ENCODE measurements at places on chromosomes 12 and 14.

GRCh38 chr14:81509838-81510452, 23.7 kb downstream of the SEL1L start:
- DNase-seq: no peak

- no peak for DNase-seq
Measured at GRCh38 chr14:51210594-51210993, 29.5 kb upstream of the TMX1 start.

GRCh38 chr12:13981296-13981962, at the start of gene GRIN2B:
Gene GRIN2B, minus strand, starts transcription at chr12:13981602. Its CDS starts 115,394 bp downstream, at chr12:13866208.
- no peak for DNase-seq

GRCh38 chr12:130932061-130932930, 21.4 kb upstream of the ADGRD1 start:
- DNase-seq: no peak

- DNase-seq: no peak
Measured at GRCh38 chr12:22255097-22255496, 79.4 kb downstream of the ST8SIA1 start.

GRCh38 chr14:63051992-63052391, 6.7 kb upstream of the KCNH5 start:
- DNase-seq: no peak

GRCh38 chr12:11622876-11623281, 26.6 kb upstream of the ETV6 start:
- DNase-seq: peak; percentile 20

- DNase-seq: no peak
Measured at GRCh38 chr12:70005864-70006618, 181.0 kb downstream of the MYRFL start.

DNA sequence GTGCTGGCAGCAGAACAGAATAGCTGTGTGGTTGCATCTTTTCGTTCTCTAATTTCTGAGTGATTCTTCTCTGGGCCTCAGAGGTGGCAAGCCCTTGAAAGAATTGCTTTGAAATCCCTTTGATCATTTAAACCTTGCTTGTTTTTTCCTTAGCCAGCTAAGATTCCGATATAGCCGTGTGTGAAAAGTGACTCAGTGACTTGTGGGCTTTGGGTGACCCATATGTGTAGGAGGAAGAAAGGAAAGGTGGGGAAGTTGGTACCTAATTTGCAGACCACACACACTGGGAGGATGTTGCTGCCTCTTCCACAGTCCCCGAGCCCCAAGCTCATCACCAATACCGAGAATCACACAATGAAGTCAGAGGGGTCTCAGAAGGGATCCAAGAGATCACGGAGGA, 18.8 kb downstream of the SLC24A4 start:
- no peak for DNase-seq

GRCh38 chr12:18468246-18469075, 207.1 kb downstream of the PIK3C2G start:
- DNase-seq: no peak

DNA sequence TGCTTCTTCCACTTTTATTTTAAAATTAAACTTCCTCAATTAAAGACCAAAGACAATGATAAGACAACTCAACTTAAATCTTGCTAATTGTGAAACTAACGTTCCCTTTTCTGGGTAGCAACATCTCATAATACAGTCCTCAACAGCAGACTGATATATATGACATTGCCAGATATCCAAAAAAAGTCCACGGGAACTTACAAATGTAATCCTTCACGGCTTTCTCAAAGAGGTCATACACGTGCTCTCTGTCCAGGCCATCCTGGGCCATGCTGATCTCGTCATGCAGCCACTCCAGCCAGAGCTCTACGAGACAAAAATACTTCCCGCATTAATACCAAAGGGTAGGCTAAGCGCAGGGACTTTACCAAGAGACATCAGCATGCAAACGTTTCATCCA, 13.3 kb downstream of the SART3 start:
- DNase-seq: peak; percentile 61

DNA sequence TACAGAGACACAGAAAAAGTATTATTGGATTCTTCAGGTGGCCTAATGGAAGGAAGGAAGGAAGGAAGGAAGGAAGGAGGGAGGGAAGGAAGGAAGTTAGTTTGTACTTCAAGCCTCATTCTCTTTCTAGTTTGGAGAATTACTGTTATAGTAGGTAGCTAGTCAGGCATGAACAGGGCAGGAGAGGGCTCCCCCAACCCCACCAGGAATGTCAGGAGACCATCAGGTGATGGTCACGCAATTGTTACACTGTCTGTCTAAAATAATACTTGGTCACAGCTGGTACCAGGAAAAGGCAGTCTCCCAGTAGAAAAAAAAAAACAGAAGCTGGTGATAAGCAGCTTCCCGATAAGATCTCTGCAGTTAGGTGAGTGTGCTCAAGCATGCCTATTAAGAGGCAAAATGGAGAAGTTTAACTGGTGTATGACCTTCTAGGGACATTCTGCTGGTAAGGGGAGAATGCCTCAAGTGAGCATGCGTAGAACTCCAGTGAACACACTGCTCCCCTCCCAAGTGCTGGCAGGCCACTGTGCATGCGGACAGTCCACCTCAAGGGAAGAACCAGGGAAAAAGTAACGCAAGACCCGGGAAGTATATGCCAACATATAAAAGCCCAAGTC, 358.4 kb upstream of the SOX5 start:
- no peak for DNase-seq

GRCh38 chr12:820336-820735, 68.0 kb downstream of the WNK1 start:
- no peak for DNase-seq

- no peak for DNase-seq
Measured at GRCh38 chr12:57235728-57236131, 6.2 kb downstream of the SHMT2 start.

GRCh38 chr14:77043984-77044485, 15.5 kb upstream of the IRF2BPL start:
- DNase-seq: no peak

DNA sequence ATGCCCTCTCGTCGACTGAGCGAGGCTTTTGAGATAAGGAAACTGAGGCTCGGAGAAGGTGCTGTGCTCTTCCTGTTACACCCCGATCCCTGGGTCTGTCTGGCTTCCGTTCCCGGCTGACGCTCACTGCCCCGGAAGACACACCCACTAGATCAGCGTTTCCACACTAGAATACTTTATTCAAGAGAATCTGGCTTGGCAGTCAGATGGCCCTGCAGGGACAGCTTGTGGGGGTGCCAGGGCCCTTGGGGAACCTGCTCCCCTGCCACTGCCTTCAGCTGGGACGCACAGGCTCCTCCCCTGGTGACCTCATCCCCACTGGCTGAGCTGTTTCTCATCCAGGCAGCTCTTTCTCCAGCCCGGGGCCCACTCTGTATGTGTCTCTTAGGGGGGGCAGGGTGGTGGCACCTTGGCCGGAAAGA, 13.7 kb downstream of the PGF start:
- DNase-seq: peak; percentile 84

GRCh38 chr12:26630546-26631027, 202.4 kb downstream of the ITPR2 start:
- DNase-seq: no peak

- no peak for DNase-seq
Measured at GRCh38 chr12:87317302-87317701, 711.9 kb downstream of the C12orf50 start.

GRCh38 chr12:43976027-43976426, 140.1 kb downstream of the TMEM117 start:
- peak; percentile 11 for DNase-seq

GRCh38 chr12:44777044-44777443, 99.1 kb downstream of the NELL2 start:
- DNase-seq: no peak

DNA sequence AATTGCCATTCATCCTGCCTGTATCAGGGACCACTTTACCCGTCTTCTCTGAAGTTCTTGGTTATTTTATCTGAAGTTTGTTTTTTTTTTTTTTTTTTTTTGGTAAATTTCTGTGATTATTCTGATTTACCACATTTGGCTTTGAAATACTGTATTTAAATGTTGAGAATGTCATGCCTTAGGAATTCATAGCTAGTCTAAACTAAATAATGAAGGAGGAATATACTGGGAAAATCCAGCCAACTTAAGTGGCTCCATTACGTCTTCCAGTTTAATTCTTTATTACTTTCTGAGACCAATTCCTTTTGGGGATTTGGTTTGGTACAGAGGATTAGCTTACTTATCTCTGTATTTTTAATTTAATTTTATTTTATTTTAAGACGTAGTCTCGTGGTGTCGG, 60.3 kb upstream of the KCNMB4 start:
- DNase-seq: no peak

DNA sequence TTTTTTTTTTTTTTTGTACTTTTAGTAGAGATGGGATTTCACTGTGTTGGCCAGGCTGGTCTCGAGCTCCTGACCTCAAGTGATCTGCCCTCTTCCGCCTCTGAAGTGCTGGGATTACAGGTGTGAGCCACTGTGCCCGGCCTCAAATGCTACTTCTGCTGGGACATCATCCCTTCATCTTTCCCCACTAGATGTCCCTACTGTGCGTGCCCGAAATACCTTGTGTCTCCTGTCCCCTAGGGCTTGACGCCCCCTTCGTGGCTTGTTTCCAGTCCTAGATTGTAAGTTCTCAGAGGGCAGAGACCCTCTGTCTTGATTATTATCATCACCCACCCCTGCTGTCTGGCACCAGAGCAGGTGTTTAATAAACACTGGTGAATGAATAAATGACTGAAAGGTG, 14.9 kb downstream of the CCDC63 start:
- no peak for DNase-seq

GRCh38 chr12:102977945-102978706, 20.7 kb downstream of the ASCL1 start:
- no peak for DNase-seq

GRCh38 chr14:59344016-59344415, 121.2 kb downstream of the GPR135 start:
- DNase-seq: no peak

DNA sequence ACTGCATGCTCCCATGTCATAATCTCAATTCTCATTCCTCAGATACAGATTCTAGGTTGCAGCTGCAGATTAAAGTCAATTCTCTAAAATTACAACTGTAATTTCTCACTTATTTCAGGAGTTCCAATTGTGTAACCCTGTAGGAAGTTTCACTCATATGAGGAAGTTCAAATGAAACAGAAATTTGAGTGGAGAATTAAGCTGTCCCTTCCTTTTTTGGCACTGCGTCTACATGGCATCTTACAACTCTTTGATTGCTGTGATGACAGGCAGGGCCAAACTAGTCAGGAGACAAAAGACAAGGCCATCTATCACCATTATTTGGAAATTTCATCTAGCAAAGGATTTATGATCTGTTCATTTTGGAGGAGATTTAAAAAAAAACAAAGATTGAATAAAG, 13.3 kb upstream of the GRIP1 start:
- DNase-seq: peak; percentile 67

- DNase-seq: no peak
Measured at GRCh38 chr14:23008831-23009230, 1.1 kb downstream of the C14orf93 start.

DNA sequence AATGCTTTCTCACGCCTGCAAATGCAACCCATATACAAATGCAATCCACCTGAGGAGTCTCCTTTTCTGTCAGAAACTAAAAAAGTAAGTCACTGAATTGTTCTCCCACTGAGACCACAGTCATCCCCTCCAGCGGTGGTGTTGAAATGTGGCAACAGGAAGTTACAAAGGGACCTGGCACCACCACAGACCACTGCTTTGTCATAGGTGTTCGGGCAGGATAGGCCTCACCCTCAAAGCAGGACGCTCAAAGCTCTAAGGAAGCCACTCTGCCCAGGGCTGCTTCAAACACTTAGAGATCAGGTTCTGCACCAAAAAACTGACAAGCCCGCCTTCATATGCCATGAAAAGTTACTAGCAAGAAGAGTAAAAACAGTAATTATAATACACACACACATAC, 11.3 kb downstream of the PHLDA1 start:
- peak; percentile 25 for DNase-seq

- DNase-seq: no peak
Measured at GRCh38 chr12:18975933-18976332, 153.6 kb upstream of the PLEKHA5 start.

GRCh38 chr14:23052182-23052623, 5.1 kb downstream of the CDH24 start:
- DNase-seq: no peak

GRCh38 chr12:48777501-48778400, 11.1 kb downstream of the ADCY6 start:
- no peak for DNase-seq

DNA sequence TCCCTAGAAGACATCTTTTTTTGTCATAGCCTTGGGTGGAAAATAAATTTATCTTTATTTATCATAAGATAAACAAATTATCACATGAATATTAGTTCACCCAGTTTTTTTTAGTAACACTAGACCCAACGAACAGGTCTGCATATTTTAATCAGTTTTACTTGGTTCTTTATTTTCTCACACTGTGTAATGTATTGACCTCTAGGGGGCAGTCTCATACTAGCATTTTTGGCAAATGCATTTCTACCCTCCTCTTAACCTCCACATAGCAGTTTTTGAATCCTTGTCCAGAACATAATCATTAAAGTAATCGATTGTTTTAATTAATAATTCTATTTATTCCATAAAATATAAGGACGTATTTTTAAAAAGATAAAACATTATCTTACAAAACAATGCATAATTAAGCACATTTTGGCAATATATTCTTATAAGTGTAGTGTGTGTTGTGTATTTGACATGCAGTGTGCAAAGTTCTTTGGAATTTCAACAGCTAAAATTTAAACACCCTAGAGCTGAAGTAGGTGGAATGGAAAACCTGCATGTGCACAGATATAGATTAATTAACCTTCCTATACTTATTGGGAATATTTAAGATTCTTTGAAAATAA, 31.6 kb upstream of the PTPRQ start:
- peak; percentile 22 for DNase-seq

- peak; percentile 74 for DNase-seq
Measured at GRCh38 chr14:31489691-31490090, 1.9 kb upstream of the GPR33 start.

GRCh38 chr12:64631197-64631596, 20.9 kb downstream of the RASSF3 start:
- no peak for DNase-seq

GRCh38 chr12:124346425-124347168, 51.7 kb downstream of the RFLNA start:
- no peak for DNase-seq

GRCh38 chr14:76564471-76565422, 188.8 kb downstream of the ESRRB start:
- DNase-seq: no peak
